ENCODE measurements at places on chromosomes 12 and 14.

GRCh38 chr12:122276242-122276641, 9.9 kb upstream of the VPS33A start:
- no peak for DNase-seq

DNA sequence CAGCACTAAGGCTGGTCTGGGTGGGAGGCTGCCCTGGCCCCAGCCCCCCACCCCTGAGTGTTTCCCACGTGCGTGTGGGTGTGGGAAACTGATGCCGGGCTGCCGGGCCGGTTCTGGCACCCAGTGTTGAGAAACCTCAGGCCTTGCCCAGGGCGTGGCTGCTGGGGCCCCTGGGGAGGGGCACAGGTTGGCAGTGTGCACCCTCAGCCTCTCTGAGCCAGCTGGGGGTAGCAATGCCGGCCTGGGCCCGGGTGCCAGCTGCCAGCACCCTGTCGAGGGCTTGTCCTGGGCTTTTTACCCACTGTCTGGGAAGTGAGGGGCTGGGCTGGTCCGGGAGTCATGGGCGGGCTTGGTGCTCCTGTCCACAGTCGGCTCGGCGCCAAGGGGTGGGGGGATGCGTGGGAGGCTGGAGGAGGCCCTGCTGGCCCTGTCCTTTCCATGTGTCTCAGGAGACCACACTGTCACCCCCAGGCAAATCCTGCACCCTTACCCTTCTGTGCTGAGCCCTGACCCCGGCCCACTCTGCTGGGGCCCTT, 15.7 kb downstream of the ASPG start:
- DNase-seq, result no peak

GRCh38 chr14:79466938-79467527, 744.3 kb downstream of the DIO2 start:
- no peak for DNase-seq

DNA sequence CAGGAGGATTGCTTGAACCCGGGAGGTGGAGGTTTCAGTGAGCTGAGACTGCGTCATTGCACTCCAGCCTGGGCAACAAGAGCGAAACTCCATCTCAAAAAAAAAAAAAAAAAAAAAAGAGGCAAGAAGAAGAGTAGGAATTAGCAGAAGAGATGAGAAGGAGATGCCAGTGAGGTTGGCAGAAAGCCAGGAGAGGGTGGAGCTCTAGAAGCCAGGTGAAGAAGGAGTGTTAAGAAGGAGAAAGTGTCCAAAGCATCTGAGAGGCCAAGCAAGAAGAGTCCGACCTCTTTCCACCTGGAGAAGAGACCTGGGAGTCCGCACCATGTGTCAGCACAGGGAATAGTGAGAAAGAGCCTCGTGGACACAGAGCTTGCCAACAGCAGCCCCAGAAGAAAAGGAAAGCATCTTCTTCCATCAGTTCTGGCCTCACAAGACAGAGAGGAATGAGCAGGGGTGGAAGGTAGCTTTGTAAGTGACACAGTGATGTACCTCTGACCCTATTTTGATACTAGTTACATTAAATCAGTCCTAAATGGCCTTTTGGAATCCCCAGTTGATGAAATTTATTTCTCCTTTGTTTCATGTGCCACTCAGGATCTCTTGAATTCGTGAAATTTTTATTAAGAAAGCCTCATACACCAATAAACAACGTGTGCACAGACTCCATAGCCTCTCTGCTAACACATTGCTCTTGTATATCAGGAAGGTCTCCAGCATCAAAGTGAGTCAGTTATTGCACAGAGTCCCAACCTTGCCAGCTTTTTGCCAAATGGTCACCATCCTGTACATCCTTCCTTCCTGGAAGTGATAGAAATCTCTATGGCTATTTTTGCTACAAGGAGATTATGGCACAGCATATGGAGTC, 70.6 kb downstream of the SAMD4A start:
- DNase-seq, result no peak

GRCh38 chr12:124881123-124881522, 17.5 kb upstream of the SCARB1 start:
- no peak for DNase-seq

DNA sequence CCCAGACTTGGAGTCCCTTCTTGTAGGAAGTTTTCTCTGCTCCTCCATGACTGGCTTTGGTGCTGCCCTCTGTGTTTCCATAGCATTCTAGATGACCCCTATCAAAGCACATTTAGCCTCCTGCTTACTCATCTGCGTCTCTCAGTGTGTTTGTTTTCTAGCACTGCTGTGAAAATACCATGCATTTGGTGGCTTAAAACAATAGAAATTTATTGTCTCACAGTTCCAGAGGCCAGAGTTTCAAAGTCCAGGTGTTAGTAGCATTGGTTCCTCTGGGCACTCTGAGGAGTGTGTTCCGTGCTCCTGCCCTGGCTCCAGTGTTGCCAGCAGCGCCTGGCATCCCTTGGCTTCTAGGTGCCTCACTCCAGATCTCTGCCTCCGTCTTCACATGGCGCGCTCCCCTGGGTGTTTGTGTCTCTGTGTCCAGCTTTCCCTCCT, 86.1 kb downstream of the CACNA1C start:
- DNase-seq, result no peak

DNA sequence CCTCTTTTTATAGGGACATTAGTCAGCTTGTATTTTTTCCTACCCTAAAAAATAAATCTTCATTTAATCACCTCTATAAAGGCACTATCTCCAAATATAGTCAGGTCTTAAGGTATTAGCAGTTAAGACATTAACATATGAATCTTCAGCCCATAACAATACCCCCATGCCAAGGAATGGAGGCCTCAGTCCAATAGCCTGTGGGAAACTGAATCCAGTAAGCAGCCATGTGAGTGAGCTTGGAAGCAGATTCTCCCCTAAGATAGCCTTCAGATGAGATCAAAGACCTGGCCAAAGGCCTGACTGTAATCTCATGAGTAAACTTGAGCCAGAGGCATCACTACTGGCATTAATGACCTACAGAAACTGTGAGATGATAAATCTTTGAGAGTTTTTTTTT, 232.1 kb upstream of the SYT10 start:
- no peak for DNase-seq

- DNase-seq, result no peak
Observed at GRCh38 chr12:91616416-91616815, 433.8 kb upstream of the DCN start.

DNA sequence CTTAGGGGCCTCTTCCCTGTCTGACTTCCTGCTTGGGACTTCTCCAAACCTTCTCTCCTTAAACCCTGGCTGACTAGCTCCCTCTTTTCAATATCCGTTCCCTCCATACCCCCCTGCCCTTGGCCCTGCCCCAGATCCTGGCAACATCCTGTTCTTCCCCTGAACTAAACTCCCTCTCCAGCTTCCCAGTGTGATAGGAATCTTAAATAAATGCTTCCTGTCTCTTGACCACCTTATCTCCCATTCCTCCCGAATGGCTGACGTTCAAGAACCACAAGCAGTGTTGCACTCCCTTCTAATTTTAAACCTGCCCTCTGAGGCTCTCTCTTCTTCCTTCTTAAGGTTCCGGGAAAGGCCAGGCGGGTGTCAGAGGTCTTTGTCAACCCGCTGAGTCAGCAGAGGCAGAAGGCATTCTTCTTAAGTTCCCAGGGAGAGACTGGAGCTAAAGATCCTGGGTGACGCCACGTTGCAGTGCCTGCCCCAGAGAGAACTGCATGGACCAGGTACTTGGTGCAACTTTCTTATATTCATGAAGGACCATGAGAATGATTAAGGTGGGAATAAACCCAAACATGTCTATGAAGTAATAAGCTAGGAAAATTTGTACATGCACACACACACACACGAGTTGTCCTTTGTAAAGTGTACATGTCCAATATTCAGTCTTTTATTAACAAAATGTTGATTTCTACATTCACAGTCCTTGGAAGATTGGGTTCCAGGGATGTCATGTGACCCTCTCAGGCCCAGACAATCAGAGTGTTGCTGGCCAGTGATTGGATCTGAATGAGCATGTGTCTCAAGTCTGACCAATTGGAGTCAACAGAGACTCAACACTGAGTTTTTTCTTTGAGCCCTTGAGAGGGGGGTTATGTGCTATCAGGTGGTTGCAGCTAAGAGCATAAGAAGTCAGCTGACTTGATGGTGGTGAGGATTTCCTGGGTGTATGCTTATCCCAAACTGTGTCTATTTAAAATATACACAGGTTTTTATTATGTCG, 420.2 kb upstream of the TBX3 start:
- DNase-seq, result no peak

- no peak for DNase-seq
Observed at GRCh38 chr12:26606911-26607310, 226.1 kb downstream of the ITPR2 start.

GRCh38 chr12:95997911-95998510, 1.9 kb upstream of the HAL start:
- DNase-seq, result no peak

- no peak for DNase-seq
Observed at GRCh38 chr12:107541001-107541705, 144.4 kb upstream of the PWP1 start.

DNA sequence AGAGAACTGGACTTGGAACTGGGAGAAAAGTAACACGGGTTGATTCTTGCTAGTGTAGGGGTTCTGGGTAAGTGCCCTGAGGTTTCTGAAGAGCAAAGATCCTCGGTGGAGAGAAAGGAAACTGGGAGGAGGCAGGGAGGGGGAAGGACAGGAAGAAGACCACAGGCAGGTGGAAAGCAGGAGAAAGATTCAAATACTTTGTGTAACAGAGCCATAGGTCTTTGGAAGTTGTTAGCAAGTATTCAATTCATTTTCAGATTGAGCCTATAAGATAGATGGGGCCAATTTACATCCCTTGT, 1.3 kb downstream of the PNP start:
- no peak for DNase-seq

DNA sequence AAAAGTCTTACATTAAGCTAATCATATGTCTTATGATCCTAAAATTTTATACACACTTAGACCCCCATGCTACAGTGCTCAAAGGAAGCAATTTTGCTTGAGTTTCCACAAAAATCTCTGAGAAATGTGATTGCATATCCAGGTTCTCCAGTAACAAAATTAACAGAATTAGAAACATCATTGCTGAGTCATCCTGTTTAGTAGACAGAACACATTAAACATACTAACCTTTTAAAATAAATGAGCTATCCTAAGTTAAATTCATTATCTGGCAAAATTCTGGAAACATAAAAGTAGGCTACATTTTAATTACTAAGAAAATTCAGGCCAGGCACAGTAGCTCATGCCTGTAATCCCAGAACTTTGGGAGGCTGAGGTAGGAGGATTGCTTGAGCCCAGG, 94.7 kb downstream of the DENND5B start:
- no peak for DNase-seq

DNA sequence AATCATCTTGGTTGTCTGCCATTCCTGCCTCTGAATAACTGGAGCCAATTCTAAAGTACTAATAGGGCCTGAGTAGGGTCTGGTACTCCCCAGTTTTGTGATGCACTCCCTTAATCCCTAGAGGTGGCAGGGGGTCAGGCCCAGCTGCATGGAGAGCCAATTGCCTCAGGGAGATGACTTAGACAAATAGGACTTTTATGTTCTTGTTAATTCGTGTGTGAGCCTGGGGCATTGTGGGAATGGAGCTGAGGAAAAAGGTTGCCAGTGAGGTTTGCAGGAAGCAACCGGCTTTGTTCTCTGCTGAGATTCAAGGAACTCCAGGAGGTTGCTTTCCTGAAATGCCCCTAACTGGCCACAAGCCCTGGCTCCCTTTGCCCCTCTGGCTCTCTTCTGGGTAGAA, 6.8 kb upstream of the DCD start:
- no peak for DNase-seq

DNA sequence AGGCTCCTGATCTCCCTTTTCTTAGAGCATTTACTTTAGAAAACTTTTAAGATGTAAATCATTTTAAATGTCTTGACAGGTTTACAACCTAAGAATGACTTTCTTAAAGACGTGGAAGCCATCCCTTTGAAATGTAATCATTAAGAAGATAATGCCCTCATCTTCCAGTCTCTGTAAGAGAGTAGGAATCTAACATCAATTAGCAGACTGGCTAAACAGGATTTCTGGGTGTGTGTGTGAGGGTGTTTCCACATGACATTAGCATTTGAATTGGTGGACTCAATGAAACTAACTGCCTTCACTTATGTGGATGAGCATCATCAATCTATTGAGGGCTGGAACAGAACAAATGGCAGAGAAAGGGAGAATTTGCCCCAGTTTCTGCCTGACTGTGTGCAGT, 329.5 kb downstream of the RPL10L start:
- no peak for DNase-seq

DNA sequence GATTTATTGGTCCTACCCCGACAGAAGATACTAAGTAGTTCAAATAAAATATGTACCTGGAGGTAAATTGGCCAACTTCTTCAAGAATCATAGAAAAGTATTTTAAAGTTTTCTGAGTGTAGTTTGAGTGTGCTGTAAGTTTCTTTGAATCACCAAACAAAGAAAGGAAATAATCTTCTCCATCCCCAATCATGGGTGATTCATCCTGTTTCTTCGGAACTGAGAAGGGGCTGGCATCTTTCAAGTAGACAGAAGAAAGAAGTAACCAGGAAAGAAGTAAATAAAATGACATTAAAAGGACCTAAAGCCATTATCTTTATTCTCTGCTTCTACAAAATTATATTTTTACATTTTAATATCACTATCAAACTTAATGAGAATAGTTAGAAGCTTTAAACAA, 6.8 kb downstream of the LMNTD1 start:
- no peak for DNase-seq

- DNase-seq, result no peak
Observed at GRCh38 chr14:33679461-33680225, 271.2 kb downstream of the EGLN3 start.

- no peak for DNase-seq
Observed at GRCh38 chr12:119415714-119416113, 81.2 kb downstream of the CCDC60 start.

GRCh38 chr14:50018201-50018932, 98.0 kb downstream of the VCPKMT start:
- no peak for DNase-seq

DNA sequence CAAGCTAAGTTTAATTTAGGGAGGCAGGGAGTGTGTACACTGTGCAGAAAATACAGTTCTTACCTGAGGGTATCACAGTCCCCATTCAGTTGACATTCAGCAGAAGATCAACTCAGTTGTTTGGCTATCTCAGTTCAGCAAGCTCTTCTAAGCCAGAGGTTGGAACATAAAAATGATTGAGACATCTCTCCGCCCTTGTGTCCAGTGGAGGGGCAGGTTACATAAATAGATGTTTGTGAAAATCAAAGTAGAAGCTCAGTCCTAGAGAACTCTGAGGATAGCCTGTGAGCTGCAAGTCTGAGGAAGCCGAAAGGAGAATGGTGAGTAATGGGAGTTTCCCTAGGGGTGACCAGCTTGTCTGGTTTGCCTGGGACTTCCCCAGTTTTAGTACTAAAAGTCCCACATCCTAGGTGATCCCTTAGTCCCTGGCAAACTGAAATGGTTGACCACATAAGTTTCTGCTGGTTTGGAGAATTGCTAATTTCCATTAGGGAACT, 251.4 kb upstream of the ATP2B1 start:
- no peak for DNase-seq

DNA sequence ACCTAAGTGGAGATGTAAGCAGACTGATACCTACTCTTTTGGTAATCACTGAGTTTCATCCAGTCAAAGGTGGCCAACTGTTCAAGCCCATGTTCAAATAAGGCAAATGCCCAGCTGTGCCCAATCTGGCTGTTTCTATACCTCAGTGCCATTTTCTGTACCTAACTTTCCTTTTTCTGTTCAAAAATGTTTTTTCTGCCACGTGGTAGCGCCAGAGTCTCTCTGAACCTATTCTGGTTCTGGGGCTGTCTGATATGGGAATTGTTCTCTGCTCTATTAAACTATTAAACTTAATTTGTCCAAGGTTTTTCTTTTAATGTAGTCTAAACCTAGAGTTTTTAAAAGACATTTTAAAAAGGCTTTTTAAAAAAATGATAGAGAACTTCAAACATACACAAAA, 391.2 kb downstream of the NOVA1 start:
- DNase-seq, result no peak

All from hippocampal formation (tissue), 2 donors.